ENCODE measurements at places on chromosomes 16 and 17.

- no peak for DNase-seq
Observed at GRCh38 chr16:71711789-71712188, 12.7 kb downstream of the PHLPP2 start.

GRCh38 chr17:8151641-8152111 lies 528 bp downstream of the PER1 start:
- no peak for DNase-seq

GRCh38 chr17:6066183-6066948 lies 3.8 kb upstream of the WSCD1 start:
- DNase-seq = no peak

DNA sequence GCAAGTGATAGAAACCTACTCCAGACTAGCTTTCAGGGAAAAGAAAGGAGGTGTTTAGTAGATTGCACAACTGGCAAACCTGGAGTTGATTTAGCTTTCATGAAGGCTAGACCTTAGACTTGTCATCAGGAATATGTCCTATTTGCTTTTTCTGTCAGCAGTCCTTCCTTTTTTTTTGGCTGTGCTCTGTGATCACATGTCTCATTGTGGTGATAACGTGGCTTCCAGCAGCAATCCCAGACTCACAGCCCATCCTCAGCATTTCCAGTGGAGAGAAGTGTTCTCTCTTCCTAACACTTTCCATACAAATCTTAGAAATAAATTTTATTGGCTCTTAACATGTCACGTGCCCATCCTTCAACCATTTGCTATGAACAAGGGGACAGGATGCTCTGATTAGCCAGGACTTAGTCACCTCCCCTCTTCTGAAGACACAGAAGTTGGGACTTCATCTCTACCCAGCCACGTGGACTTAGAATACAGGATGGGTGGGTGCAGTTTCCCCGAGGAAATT lies 74.7 kb downstream of the CDH13 start:
- DNase-seq = peak; percentile 20

DNA sequence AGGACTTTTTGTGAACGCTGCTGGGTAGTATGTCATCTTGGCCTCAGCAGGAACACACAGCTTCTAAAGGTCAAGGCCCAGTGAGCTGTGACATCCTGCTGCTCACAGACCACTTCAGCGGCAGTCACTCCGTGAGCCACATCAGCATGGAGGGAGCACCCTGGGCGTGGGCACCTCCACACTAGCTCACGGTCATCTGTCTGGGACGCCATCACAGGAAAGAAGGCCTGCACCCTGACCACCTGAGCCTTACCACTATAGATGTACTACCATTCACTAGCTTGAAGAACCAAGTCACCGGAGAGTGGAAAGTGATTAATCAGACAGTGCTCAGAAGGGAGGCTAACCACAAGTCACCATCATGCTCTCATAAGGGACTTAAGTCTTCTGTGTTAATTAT lies 3.3 kb downstream of the AXIN1 start:
- DNase-seq = no peak

DNA sequence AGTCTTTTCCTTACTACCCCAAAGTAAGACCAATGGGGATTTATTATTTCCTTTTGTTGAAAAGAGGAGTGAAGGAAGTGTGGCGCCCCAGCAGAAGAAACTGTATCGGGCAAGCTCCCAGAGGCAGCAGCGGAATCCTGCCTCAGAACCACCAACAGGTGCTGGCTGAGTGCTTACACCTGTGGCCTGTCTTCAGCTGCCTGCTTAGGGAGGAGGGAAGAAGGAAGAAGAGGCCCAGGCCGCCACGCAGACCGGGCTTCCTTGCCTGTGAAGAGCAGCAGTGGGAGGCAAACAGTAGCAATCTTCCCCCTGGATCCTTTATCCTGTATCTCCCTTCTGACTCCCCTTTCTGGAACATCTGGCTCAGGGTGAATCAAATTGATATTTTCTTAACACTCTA lies 134.7 kb downstream of the AATF start:
- DNase-seq = no peak

GRCh38 chr17:12927001-12927400 lies 90.8 kb downstream of the ELAC2 start:
- no peak for DNase-seq

DNA sequence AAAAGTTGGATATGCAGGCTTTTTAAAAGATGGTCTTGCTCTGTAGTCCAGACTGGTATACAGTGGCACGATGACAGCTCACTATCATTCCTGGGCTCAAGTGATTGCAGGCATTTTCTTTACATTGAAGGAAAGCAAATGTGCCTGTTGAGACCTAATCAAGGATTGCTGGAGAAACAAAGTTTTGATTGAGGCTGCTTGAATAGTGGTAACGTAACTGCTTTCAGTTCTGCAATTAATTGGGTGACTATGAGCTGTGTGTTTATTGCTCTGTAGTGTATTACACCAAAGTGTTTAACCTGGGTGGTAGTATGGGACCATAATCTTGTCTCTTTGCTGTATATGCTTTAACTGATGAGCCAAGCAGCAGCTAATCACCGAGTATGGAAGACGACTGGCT lies 2.3 kb downstream of the UBB start:
- no peak for DNase-seq

DNA sequence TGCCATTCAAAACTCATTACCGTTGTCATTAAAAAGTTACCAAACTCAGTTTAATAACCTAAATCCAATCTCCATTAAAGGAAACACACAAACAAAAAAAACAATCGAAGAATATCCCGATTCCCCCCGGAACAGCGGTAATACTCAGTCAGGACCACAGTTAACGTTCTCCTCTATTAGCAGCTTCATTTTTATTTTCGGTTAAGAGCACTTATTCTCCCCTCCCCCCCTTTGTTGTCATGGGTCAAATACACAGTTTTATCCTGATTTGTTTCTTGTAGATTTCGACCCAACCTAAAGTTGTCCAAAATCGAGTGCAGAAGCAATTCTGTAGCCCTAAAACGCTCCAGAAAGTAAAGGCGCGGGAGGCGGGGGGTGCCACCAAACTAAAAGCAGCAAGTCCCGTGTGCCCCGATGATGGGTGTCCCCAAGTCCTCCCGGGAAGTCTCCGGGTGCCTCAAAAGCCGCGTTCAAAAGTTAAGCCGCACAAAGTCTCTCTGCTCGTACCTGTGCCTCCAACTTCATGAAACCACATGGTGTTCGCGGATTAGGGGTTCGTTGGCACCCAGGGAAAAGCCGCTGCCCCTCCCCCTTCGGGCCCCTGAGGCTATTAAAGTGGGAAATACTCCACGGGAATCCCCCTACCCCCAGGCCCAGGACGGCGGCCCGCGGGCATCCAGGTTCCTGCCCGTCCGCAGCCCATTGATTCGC lies 996 bp downstream of the SUMO2 start:
- DNase-seq = no peak

DNA sequence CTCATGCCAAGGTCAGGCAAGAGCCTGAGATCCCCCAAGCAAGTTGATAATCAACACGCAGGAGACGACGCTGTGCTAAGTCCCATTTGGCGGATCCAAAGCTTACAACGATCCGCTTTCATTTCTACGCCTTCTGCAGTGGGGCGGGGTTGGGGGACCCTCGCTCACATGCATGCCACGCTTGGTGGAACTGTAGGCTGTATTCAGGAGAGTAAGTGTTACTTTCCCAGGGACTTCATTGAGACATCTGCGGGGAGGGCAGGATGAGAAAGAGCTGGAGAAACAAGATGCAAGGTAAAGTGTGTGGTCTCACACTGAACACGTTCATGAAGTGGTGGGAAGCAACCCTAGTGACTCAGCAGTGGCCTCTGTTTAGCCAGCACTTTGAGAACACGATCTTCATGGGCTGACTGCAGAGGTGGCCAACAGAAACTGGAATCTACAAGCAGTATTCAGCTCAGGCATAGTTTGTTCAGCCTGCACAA lies 100.5 kb downstream of the XYLT1 start:
- no peak for DNase-seq

- peak; percentile 52 for DNase-seq
Observed at GRCh38 chr17:20920815-20921199, 122.0 kb downstream of the USP22 start.

DNA sequence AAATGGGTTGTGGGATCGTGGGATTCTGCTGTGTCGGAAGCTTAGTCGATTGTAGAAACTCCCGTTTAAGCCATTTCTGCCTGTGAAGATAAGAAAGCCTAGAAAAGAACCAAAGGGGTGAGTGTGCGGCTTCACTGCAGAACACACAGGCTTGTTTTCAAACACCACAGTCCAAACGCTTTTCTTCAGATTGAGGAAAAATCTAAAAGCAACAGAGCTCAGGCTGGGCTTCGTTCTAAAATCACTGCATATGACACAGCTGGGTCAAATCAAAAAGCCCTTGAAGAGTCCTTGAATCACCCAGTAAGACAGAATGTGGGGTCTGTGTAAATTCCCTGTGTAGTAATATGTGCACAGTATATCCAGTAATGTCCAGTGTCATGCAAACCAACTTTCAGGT lies 25.7 kb downstream of the NUBP1 start:
- DNase-seq = no peak

DNA sequence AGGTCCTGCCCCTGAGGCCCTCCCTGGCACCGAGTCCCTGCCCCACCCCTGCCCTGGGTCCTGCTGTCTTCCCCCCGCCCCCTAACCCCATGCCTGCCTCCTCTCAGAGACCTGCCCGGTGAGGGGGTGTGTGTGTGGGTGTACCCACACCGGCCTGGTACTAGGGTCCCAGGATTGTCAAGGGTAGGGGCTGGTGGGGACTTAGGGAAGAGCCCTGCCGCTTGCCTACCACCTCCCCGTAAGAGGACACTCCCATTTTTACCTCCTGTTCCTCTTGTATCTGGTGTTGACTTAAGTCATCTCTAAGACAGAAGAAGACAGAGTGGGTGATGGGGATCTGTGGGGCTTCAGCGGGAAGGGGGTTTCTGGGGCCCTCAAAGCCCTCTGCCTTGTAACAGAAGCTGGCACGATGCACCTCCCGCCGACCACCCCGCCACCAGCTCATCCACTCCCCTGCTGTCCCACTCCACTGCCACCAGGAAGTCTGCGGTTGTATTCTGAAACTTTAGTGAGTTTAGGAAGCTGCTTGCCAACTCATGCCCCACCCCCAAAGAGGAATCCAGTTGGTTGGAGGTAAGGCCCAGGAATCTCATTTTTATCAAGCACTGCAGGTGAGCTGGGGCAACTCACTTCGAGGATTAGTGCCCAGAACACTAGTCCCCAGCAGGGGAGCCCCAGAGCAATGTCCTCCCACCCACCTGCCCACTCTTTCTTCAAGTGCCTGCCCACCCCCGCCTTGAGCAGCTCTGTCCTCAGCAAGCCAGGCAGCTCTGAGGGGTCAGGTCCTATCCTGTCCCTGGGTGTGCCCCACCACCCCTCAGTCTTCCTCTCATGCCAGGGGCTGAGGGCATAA lies 5.6 kb downstream of the SPATA32 start:
- no peak for DNase-seq

- no peak for DNase-seq
Observed at GRCh38 chr16:84460406-84461028, 43.9 kb downstream of the MEAK7 start.

- DNase-seq = no peak
Observed at GRCh38 chr17:74201250-74201649, 2.2 kb upstream of the RPL38 start.

- DNase-seq = peak; percentile 29
Observed at GRCh38 chr16:88527186-88527936, 42.8 kb upstream of the ZC3H18 start.

GRCh38 chr16:26913851-26914250 lies 152.9 kb upstream of the C16orf82 start:
- no peak for DNase-seq

DNA sequence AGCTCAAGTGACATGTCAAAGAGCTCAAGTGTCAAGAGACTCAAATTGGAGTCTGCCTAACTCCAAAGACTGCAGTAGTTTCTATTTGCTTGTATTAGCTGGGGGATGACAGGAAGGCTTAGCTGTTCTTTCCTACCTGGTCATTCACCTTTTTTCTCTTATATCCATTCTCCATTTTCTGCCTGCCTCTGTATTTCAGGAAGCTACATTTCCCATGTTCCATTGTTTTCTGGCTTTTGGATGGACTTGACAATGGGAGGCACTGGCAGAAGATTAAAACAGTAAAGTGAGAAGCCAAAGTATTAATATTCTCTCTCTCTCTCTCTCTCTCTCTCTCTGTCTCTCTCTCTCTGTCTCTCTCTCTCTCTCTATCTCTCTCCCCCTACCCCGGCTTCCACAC lies 135.7 kb upstream of the ADAMTS18 start:
- no peak for DNase-seq

DNA sequence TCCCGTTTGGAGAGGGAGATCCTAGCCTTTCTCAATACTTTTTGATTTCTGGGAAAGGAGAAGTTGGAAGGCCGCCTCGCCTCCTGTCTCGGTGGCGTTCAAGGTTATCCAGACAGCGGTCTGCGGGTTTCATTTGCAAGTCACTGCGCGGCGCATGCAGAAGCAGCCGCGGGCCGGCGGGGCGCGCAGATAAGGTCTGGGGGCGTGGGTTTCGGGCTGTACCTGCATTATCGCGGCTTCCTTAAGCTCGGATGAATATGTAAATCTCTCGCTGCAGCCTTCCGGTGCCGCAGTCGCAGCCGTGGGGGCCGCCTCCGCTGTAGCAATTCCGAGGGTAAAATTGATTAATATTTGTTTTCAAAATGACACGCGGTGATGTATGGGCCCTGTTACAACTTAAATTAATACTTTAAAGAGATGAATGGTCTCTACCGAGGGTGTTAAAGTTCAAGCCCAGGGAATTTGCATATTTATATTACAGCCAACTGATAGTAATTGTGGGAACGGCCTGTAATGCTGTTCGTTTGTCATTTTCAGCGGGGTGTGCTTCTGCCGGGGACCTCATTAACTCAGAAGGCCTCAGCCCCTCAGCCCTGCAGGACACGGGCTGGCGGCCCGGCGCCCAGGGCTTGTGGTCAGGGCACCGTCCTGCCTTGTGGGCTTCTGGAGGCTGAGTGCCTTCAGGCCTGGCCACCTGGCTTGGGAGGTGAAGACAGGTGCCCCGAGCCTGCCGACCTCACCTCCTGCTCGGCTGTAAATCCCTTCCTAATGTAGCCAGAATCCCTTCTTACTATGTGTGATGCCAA lies 99.4 kb downstream of the CYLD start:
- DNase-seq = no peak

- DNase-seq = no peak
Observed at GRCh38 chr17:70569128-70569527, 399.8 kb downstream of the KCNJ2 start.

DNA sequence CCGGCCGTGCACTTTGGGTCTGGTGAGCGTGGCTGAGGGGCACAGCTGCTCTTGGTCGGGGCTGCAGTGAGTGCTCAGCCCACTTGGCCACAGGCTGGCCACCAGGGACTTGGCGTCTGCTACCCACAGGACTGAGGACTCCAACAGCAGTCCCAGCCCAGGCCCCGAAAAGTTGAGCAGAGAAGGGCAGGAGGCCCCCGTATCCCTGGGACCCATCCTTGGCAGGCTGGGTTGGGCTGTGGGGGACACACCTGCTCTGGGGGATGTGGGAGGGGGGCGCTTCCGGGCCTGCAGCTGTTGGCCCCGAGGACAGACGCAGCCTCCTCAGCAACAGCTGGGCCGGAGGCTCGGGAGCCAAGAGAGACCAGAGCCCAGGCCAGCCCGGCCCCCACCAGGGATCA lies 19.4 kb upstream of the SSTR5 start:
- DNase-seq = no peak

- DNase-seq = peak; percentile 76
Observed at GRCh38 chr17:62965686-62966425, at the start of gene TANC2. Gene TANC2 (plus strand): TSS chr17:62966235. CDS start chr17:63009560, 43,325 bp downstream.

- DNase-seq = no peak
Observed at GRCh38 chr17:47917581-47917980, 21.5 kb downstream of the SP2 start.

GRCh38 chr16:9950658-9951057 lies 231.6 kb downstream of the GRIN2A start:
- no peak for DNase-seq

- no peak for DNase-seq
Observed at GRCh38 chr16:84095466-84095865, 21.3 kb downstream of the MBTPS1 start.
